ENCODE measurements at places on chromosomes 2 and 18.

GRCh38 chr2:69437751-69438154, 518 bp upstream of the NFU1 start:
- DNase-seq, result no peak

- DNase-seq, result no peak
Observed at GRCh38 chr18:75104483-75104882, 104.5 kb downstream of the PTGR3 start.

DNA sequence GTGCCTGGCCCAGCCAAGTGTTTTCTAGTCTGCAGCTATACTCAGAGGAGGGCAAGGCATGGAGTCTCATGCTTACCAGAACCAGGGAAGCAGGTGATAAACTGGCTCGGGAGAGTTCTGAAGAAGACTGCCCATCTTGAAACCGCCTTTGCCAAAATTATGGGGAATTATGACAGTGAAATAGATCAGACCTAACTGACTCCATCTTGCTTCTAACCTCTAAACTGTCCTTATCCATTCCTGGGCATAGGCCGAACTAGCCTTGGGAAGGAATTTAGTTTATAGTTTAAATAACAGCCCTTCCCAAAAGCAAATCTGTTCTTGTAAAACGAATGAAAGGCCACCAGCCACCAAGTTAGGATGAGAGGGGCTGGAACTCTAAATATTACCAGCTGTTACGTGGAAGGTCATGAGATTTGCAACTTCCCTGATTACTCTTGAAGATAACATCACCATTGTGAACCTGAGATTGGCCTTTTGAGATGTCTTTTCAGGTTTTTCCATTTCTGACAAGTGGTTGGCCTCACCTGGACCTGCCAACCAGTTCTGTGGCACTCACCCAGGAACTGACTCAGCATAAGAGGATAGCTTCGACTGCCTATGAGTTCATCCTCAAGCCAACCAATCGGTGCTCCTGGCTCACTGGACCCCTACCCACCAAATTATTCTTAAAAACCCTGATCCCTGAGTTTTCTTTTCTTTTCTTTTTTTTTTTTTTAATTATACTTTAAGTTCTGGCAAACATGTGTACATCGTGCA, 23.4 kb downstream of the CHCHD5 start:
- DNase-seq, result no peak

DNA sequence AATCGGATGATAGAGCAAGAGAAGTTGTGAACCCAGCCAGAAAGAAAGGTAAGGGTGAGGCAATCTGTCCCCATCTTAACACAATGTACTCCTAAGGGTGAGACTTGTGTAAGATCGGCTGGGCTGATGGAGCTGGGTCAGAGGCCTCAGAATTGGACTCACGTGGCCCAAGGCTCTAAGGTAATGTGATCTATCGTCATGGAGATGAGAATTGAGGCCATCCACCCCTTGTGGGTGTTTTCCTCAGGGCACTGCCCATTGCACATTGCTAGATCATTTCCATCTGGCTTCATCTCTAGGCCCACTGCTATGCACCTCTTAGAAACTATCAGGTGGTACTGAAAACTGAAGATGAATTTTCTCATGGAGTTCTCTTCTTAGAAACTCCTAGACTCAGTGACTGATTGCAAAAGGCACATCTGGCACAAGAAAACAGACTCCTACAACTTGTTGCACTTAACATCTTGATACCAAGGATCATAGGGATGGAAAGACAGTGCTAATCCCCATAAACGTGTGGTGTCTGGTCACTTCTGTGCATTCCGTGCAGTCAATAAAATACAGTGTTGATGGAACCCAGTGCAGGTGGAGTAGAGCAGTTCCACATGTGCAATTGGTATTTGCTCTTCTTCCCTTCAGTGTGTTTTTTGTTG, 228.9 kb upstream of the FOSL2 start:
- no peak for DNase-seq

DNA sequence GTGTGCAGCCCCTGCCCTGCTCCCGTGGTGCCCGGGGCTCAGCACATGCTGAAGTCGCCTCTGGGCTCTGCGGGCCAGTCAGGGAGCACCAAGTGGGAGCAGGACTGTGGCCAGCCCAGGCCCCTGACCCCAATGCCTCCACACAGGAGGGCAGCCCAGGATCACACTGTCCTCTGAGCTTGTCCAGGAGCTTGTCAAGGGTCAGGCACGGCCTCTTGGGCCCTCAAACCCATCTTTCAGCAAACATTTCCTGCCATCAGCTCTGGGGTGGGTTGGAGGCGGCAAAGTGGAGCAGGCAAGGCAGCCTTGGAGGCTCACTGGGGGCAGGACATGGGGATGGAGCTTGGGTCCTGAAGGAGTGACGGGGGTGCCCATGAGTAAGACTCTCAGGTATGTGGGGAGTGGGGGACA, 10.3 kb downstream of the SNED1 start:
- no peak for DNase-seq

- DNase-seq, result no peak
Observed at GRCh38 chr18:46750626-46751025, 6.2 kb downstream of the ST8SIA5 start.

DNA sequence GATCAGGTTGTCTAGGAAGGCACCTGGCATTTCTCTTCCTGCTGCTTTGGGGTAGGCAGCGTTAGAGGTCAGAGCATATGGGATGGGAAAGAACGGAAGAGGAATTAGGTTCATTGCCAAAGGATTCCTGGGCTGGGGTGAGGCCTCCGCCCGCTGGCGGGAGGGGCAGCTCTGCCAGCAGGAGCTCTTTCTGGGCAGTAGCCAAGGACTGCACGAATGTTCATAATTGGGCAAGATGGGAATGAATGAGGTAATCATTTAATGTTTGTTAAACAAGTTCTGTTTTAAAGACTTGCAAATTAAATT, 253.9 kb downstream of the AGAP1 start:
- no peak for DNase-seq

DNA sequence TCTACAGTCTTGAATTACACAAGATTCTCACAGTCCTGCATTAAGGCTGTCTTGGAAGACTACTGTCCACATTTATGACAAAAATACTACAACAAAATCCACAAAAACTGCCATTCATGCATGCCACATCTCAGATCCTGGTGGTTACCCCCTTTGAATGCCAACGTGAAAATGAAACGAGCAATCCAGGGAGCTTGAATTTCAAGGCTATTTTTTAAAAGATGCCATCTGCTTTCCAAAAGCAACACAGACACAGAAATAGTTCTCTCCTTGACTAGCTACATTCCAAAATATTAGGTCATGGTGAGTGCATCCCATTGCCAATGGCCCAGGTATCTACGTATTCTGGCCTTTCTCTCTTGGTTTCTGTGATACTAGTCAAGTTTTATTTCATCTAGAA, 36.3 kb downstream of the IRS1 start:
- no peak for DNase-seq

GRCh38 chr2:134148843-134149472, 104.9 kb upstream of the MGAT5 start:
- DNase-seq, result no peak

Measured in memory B cell (primary cell).